Activated CD4-positive, alpha-beta T cell treated with anti-CD3 and anti-CD28 coated beads, Interleukin-2, amount 10 ng/mL, durations not matched to agents 7 days and 5 days (primary cell): ENCODE measurements at places on chromosomes 13 and 19.

GRCh38 chr19:944663-945241 lies 18.9 kb downstream of the ARID3A start:
- no peak for DNase-seq

DNA sequence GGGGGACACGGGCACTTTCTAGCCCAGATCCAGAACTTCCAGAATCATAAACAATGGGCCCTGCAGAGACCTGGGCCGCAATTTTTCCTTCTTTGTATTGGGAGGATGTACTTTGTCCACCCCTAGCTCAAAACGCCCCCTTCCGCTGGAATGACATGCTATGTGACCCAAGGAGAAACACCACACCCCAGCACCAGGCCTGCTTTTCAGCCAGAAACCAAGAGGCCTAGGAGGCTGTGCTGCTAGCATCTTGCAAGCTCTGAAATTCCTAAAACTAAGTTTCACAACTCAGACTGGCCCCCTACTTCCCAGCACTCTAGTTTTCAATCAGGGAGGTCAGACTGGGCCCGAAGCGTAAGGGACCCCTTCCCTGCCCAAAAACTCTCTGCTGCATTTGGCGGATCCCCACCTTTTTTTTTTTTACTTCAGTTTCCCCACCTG lies 538 bp downstream of the LSM4 start:
- DNase-seq: peak; percentile 59

GRCh38 chr13:19152403-19152802 lies 29.2 kb downstream of the TUBA3C start:
- no peak for DNase-seq

- no peak for DNase-seq
Observed at GRCh38 chr13:66506979-66507378, 723.2 kb downstream of the PCDH9 start.

- DNase-seq: no peak
Observed at GRCh38 chr13:57634839-57635165, 3.3 kb downstream of the PCDH17 start.

DNA sequence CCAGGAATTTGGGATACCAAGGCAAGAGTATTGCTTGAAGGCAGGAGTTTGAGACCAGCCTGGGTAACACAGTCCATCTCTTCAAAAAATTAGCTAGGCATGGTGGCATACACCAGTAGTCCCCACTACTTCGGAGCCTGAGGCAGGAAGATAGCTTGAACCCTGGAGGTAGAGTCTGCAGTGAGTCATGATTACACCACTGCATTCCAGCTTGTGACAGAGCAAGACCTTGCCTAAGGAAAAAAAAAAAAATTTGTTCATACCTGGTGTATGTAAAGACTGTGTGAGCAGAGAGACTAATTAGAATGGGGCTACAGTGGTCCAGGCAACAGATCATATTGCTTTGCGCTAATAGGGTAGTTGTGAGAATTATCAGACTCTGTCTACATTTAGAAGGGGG lies 778.3 kb upstream of the PCDH20 start:
- no peak for DNase-seq

- no peak for DNase-seq
Observed at GRCh38 chr13:25872481-25873241, 179.2 kb downstream of the SHISA2 start.

DNA sequence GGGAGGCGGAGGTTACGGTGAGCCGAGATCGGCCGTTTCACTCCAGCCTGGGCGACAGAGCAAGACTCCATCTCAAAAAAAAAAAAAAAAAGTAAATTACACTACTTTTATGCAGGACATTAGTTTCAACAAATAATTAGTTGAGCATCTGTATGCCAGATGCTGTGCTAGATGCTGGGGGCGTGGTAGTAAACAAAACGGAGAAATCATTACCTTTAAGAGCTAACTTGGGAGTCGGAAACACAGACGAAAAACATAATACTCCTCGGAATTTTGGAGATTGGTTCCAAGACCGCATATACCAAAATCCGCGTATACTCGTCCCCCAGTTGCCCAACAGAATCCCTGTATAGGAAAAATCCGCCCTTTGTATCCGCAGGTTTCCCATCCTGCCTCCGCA lies 1.3 kb upstream of the DUS3L start:
- no peak for DNase-seq

DNA sequence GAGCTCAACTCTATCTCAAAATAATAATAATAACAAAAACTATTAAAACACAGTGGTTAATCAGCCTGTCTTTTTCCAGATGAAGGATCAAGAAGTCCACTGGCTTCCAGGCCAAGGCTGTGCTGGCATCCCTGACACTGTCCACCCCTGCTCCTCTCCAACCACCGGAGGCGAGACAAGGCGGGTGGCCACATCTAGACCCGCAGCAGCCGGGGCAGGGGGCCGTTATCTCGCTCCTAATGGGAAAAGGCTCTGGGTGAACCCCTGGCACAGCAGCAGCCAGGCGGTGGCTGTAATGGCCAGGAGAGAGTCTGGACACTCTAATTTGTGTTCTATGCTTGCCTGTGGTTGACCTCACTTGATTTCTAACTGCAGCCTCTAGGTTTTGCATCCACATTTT lies 158.0 kb upstream of the SOX1 start:
- DNase-seq: no peak

DNA sequence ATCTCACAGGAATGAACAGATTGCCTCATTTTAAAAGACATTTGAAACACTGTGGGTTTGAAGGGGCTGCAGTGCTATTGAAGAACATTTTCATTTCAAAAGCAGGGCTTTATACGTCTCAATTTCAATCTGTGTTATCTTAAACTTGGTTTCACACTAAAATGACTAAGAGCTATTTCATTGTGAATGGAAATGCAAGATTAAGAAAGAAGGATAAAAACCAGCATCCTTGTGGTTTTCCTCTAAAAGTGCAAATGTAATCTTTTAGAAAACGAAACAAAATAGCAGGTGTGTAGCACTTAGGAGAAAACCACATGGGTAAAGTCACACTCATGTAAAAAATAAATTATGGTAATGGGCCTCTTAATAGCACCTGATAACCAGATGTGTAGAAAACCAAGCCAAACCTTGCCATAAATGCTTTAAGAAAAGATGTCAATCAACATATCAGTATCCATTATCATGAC lies 397.7 kb downstream of the GPC6 start:
- no peak for DNase-seq

- DNase-seq: no peak
Observed at GRCh38 chr13:78045916-78046315, 127.3 kb upstream of the EDNRB start.

DNA sequence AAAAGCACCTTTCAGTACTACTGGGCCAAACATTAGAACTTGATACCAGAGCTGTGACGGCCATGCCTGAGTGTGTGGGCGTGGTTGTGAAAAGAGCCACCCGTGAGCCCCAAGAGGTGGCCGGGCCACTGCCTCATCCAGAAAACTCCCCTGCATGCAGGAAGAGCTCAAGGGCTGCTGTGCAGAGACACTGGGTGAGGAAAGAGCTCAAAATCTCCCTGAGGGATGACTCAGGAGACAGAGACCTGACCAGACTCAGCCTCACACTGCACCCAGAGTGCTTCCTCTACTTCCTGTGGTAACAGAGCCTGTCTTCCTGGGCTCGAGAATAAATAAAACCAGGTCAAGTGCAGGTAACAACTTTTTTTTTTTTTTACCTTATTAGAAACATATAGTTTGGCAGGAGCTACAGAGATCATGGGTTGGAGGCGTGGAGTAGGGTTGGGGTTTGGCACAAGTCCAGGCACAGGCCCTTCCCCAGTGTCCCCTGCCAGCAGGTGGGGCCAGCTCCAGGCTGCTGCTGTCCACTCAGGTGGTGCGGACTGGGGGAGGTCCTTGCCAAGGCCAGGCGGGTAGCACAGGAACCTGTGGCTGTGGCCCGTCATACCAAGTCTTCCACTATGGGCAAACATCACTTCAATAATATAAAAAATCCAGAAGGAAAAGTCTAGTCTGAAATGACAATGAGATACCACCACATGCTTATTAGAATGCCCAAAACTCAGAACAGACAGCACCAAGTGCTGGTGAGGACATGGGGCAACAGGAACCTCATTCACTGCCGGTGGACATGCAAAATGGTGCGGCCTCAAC lies 25.5 kb downstream of the ELL start:
- peak; percentile 63 for DNase-seq

GRCh38 chr19:52809801-52810200 lies 11.6 kb downstream of the ZNF28 start:
- DNase-seq: no peak

DNA sequence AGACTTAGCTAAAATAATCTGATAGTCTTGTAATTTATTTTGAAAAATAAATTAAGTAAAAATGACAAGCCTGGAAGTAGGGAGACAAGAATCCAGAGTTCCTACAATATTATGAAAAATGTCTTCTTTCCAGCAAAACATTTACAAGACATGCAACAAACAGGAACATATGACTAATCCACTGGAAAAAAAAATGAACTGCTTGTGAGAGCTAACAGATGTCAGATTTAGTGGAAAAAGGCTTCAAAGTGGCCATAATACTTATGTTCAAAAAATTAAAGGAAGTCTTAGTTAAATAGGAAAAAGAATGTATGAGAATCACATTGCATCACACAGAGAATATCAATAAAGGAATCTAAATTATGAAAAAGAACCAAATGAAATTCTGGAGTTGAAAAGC lies 2082.0 kb upstream of the PCDH20 start:
- DNase-seq: no peak

- DNase-seq: no peak
Observed at GRCh38 chr13:33310245-33311038, 24.9 kb upstream of the STARD13 start.

- no peak for DNase-seq
Observed at GRCh38 chr13:59422646-59423045, 741.1 kb downstream of the DIAPH3 start.

DNA sequence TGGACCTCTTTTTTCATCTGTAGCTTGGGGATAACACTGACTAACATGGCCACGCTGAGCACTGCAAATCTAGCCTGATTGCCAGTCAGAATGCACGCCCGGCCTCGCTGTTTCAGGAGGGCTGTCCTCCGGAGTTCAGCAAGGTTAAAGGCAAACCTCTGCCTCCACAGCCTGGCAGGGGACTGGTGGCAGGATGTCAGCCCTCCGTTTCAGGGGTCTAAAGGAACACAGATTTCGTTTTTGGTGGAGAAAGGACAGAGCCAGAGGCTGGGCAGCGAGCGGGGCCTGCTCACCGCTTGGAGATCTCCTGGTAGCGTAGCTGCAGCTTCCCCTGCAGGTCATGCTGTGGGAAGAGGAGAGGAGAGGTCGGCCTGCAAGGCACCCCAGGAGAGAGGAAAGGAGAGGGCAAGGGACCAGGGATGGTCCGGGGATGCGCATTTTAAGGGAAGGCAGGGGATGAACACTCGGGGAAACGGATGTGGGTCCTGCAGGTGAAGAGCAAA lies 560 bp downstream of the NDUFA7 start:
- DNase-seq: peak; percentile 32

GRCh38 chr13:24276861-24277260 lies 32.5 kb upstream of the C1QTNF9 start:
- no peak for DNase-seq

DNA sequence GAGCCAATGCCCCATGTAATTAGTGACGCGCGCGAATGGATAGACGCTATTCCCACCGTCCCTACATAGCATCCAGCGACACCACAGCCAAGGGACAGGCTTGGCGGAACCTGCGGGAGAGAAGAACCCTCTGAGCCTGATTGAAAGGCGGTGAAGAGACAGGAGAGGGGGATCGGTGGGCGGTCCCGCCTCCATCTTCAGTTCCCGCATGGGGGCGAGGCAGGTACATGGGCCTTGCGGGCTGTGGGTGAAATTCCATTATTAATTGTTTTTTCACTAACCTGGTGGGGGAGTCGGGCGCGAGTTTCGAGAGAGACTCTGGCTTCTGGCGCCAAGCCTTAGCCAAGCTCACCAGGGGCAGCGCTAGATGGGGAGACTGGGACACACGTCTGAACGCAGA lies 8.4 kb upstream of the TEX101 start:
- no peak for DNase-seq

DNA sequence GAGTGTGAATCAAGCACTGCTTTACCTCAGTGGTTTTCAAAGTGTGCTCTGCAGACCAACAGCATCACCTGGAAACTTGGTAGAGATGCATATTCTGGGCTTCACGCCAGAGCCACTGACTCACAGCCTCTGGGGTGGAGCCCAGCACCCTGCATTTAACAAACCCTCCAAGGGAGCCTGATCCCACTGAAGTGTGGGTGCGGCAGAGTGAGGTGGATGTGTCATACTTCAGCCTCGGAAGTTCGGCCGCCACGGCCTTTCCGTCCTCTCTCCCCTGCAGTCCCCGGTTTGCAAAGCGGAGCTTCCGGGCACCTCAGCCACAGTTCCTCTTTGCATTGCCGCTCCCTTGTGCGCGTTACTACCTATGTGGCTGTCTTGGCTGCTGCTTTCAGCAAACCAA lies 33.3 kb upstream of the MICU2 start:
- peak; percentile 13 for DNase-seq

DNA sequence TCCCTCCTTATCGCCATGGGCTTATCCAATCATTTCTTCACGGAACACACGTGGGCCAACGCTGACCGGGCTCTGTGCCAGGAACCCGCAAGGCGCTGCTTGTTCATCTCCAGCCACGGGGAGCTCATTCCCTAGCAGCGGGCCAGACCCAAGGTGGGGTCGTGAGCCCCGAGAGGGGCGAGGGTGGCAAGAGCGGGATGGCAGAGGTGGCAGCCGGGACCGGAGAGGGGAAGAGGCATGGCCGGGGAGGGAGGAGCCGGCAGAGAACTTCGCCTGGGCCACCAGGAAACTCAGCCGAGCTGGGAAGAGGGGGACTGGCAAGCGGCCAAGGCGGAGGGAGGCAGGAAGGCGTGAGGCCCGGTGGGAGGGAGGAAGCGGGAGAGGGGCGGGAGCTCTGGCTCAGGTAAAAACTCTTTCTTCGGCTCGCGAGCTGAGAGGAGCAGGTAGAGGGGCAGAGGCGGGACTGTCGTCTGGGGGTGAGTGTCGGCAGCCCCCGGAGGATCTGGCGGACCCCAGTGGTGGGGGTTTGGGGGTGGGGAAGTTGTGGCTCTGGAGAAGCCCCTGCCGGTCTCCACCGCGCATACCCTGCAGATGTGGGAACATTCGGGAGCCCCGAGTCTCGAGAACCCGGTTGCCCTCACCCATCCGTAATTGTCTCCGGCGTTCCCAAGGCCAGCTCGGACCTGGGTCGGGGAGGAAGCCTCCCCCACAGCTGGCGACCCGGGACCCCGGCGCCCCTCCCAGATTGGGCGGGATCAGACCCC lies at the start of gene B3GNT3:
Gene B3GNT3 (plus strand): TSS at position 408 of the 764 bp plus-strand sequence. CDS start 12,670 bp downstream, outside the sequence.
- peak; percentile 21 for DNase-seq

DNA sequence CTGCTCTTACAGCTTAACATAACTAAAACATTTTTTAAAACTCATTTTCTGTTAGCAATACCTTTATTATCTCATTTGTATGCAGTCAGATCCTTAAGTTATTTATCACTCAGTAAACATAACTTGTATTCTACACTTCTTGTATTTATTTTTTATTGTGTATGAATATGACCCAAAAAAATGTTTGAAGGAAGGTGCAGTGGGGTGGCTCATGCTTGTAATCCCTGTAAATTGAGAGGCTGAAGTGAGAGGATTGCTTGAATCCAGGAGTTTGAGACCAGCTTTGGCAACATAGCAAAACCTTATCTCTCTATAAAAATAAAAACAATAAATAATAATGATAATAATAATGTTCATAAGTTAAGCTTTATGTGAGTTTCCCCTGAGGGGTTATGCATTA lies 1004.8 kb downstream of the SLITRK5 start:
- DNase-seq: no peak

- DNase-seq: no peak
Observed at GRCh38 chr13:93614776-93615175, 388.2 kb downstream of the GPC6 start.

GRCh38 chr13:71913717-71914116 lies 46.7 kb upstream of the DACH1 start:
- DNase-seq: no peak

GRCh38 chr13:62320129-62321108 lies 904.8 kb upstream of the PCDH20 start:
- DNase-seq: no peak
